Thoracic aorta (tissue), 2 donors: ENCODE measurements at places on chromosomes 7 and 10. TPM values are rescaled to one million over a fixed set of nuclear protein-coding genes. Genes with fewer than 3 reads are reported as not detected.

The MGAM2 gene
- total RNA-seq: 0.54 TPM

The GNA12 gene
- total RNA-seq: 27.6 TPM

The SEMA4G gene
- total RNA-seq: 3.5 TPM

The CTAGE4 gene
- total RNA-seq: 5.8 TPM

The ACTR3C gene
- total RNA-seq: 6.4 TPM

The FASTK gene
- 110 TPM for total RNA-seq

The GPC2 gene
- total RNA-seq: 1.8 TPM

The FFAR4 gene
- not detected for total RNA-seq

The COL28A1 gene
- 3.0 TPM for total RNA-seq

The NAT16 gene
- total RNA-seq: not detected

The CLDN4 gene
- total RNA-seq: not detected

The GRM3 gene
- total RNA-seq: not detected

The HECW1 gene
- total RNA-seq: 2.3 TPM

DNA sequence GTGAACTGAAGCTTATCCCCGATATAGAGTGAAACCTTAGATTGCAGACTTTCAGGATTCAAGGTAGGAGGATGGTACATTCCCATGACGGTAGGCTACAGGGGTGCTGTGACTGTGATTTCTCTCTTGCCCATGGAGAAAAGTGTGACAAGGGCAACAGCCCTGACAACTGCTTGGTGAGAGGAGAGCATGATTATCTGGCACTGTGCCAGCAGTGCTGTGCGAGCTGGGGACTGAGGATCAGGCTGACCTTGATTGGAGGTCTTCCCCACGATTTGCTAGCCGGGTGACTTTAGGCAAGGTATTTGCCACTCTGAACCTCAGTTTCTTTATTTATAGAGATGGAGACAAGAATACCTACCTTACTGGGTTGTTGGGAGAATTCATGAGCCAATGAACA is 229.5 kb downstream of the PTEN start:
- no peak overlapping the region for H3K4me3 ChIP-seq
- H3K36me3 ChIP-seq: no peaks in the 10 kb centered on the region
- H3K27ac ChIP-seq: no peak overlapping the region
- H3K4me1 ChIP-seq: peaks cover 6% of the 10 kb centered on the region
- no peaks in the 10 kb centered on the region for H3K27me3 ChIP-seq
- no peak for DNase-seq

- H3K27me3 ChIP-seq: no peaks in the 10 kb centered on the region
- H3K4me1 ChIP-seq: no peaks in the 10 kb centered on the region
- H3K27ac ChIP-seq: no peak overlapping the region
- no peak for DNase-seq
Observed at GRCh38 chr10:62993121-62993520, 140.0 kb upstream of the NRBF2 start.

DNA sequence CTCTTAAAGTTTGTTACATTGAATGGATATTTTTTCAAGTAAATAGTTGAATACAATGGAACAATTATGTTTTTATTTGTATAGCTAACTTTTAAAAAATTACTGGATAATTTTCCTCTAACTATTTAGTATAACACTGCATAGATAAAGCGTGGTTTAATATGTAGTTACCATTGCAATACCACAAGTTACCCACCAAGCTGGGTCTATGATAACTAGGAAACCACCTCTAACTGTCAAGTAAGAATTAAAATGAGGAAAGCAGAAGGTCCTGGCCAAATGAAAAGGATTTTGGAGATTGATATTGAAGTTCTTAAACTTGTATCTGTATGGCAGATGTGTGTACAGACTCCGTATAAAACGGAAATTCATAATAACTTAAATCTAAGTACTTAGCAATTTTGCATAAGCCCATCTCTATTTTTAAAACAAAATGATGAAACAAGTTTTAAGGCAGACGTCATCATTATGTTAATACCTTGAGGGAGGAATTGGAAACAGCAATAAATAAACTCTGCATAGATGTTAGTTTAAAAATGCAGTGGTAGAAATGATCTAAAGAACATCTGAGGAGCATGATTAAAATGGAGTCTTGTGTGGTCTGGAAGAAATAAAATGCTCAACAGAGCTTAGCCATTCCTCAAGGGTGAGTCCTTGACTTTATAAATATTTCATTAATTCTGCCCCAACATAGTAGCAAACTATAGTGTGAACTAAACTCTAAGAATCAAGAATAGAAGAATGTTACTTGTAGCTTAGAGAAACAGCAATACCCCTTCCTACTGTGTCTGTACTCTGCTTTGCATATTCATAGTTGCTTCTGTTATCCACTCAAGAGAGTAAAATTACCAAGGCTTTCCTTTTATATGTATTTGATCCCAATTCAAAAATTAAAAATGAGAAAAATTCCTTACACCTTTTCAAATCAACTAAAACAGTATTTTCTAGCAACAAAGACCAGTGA is 206.4 kb upstream of the FERD3L start:
- H3K36me3 ChIP-seq: no peaks in the 10 kb centered on the region
- no peak for DNase-seq
- no peaks in the 10 kb centered on the region for H3K27me3 ChIP-seq
- H3K4me1 ChIP-seq: no peaks in the 10 kb centered on the region

GRCh38 chr10:112904000-112904399 is 46.0 kb upstream of the TCF7L2 start:
- H3K27me3 ChIP-seq: no peaks in the 10 kb centered on the region
- no peaks in the 10 kb centered on the region for H3K36me3 ChIP-seq
- no peak for DNase-seq
- H3K4me3 ChIP-seq: no peak overlapping the region
- no peak overlapping the region for H3K27ac ChIP-seq

DNA sequence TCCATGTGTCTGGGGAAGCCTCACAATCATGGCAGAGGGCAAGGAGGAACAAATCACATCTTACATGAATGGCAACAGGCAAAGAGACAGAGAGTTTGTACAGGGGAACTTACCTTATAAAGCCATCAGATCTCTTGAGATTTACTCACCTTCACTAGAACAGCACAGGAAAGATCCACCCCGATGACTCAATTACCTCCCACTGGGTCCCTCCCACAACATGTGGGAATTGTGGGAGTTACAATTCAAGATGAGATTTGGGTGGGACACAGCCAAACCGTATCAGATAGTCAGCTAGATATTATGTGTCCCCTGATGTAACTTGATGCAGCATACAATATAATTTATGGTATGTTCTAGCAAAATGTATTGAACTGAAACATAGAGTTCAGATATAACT is 14.1 kb upstream of the CEP41 start:
- H3K27me3 ChIP-seq: no peaks in the 10 kb centered on the region
- H3K4me1 ChIP-seq: no peaks in the 10 kb centered on the region
- H3K4me3 ChIP-seq: no peak overlapping the region
- H3K36me3 ChIP-seq: no peaks in the 10 kb centered on the region

- H3K4me1 ChIP-seq: no peaks in the 10 kb centered on the region
- no peaks in the 10 kb centered on the region for H3K27me3 ChIP-seq
- no peaks in the 10 kb centered on the region for H3K36me3 ChIP-seq
- no peak overlapping the region for H3K27ac ChIP-seq
- no peak overlapping the region for H3K4me3 ChIP-seq
Observed at GRCh38 chr7:8442051-8442813, 8.8 kb downstream of the NXPH1 start.

- H3K4me1 ChIP-seq: no peaks in the 10 kb centered on the region
- H3K4me3 ChIP-seq: no peak overlapping the region
- H3K27me3 ChIP-seq: no peaks in the 10 kb centered on the region
- no peak overlapping the region for H3K27ac ChIP-seq
- no peaks in the 10 kb centered on the region for H3K36me3 ChIP-seq
- DNase-seq: no peak
Observed at GRCh38 chr7:17380736-17381662, 82.5 kb downstream of the AHR start.

DNA sequence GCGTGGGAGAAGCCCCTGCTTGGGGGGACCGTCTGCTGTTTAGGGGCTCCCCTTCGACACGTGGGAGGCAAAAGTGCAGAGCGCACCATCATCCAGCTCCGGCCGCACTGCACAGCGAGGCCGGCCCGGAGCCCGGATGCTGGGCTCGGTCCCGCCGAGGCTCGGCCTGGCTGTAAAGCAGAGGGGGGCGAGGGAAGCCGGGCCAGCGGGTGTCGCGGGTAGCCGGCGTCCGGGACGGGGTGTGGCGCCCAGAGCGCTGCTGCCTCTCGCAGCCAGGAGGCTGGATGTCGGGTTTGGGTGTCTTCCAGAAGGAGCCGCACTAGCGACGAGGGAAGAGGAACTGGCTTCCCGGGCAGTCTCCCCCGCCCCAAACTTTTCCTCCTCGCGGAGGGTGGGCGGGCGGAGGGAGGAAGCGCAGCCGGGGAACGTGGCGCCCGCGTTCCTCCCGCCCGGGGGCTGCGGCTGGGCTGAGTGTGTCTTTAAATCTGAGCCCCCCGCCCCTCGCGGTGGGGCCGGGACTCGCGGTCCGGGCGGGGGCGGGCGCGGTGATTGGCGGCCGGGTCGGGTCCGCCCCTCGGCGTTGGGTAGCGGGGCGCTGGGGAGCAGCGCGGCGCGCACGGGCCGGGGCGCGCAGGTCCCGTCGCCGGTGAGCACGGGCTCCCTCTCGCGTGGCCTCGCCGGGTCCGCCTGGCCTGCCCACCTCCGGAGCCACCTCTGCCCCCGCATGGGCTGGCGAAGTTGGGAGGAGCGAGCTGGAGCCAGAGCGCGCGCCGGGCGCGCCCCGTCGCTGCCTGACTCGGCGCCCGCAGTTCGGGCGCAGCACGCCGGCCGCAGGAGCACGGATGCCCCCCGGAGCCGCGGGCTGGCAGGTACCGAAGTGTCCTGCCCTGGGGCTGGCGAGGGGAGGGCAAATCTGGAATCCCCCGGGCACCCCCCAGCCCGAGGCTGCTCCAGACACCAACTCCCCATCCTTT is at the start of gene PALD1:
Gene PALD1, plus strand, starts transcription at position 577 of the 974 bp plus-strand sequence. CDS start 47,185 bp downstream, outside the sequence.
- peak within 1 kb of the TSS; percentile 50 for H3K27ac ChIP-seq
- H3K4me1 ChIP-seq: peaks cover 33% of the 10 kb centered on the region
- no peaks in the 10 kb centered on the region for H3K36me3 ChIP-seq

- no peak overlapping the region for H3K27ac ChIP-seq
- no peaks in the 10 kb centered on the region for H3K4me1 ChIP-seq
- no peaks in the 10 kb centered on the region for H3K36me3 ChIP-seq
- no peak overlapping the region for H3K4me3 ChIP-seq
- no peaks in the 10 kb centered on the region for H3K27me3 ChIP-seq
- DNase-seq: no peak
Observed at GRCh38 chr10:76155961-76156360, 724.5 kb downstream of the LRMDA start.

DNA sequence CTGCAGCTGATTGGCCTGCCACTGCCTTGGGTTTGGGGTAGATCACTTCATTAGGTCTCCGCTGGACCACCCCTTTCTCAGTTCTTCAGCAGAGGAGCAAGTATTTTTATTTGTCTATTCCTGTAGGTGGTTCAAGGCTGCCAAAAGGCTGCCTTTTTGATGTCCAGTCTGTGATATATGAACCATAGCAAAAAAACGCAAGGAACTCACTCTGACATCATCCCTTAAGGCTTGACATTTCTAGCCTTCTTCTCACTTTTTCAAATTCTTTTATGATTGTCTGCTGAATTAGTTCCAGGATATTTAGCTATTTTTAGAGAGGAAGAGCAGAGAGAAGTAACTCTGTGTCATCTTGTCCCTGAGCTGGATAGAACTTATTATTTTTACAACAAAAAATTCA is 269.2 kb downstream of the BAMBI start:
- no peak overlapping the region for H3K27ac ChIP-seq
- H3K36me3 ChIP-seq: no peaks in the 10 kb centered on the region
- H3K4me1 ChIP-seq: peaks cover 3% of the 10 kb centered on the region
- no peaks in the 10 kb centered on the region for H3K27me3 ChIP-seq
- no peak overlapping the region for H3K4me3 ChIP-seq

DNA sequence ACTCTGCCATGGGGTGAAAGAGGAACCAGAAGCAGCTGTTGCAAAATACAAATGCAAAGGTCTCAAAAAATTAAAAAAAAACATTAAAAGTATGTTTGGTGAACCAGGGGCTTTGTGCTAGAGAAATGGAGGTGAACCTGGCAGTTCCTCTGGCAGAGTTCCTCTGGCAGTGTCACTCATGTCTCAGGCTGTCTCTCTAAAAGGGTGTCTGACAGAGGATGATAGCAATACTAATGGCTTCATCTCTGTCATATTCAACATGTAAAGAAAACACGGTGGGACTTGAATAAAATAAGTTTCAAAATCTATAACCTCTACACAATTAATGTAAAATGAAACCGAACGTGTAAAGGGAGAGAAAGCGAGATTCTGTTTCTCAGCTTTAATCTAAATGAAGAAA is 375.7 kb upstream of the VWC2 start:
- no peak overlapping the region for H3K4me3 ChIP-seq
- DNase-seq: no peak
- H3K27me3 ChIP-seq: no peaks in the 10 kb centered on the region
- H3K4me1 ChIP-seq: no peaks in the 10 kb centered on the region
- no peak overlapping the region for H3K27ac ChIP-seq

- H3K27ac ChIP-seq: no peak overlapping the region
- H3K27me3 ChIP-seq: no peaks in the 10 kb centered on the region
- H3K36me3 ChIP-seq: no peaks in the 10 kb centered on the region
- H3K4me1 ChIP-seq: peaks cover 11% of the 10 kb centered on the region
- H3K4me3 ChIP-seq: no peak overlapping the region
Observed at GRCh38 chr7:155007947-155008346, 5.0 kb upstream of the PAXIP1 start.

GRCh38 chr7:81684514-81685269 is 85.2 kb downstream of the HGF start:
- peak; percentile 96 for DNase-seq
- H3K27me3 ChIP-seq: no peaks in the 10 kb centered on the region
- H3K27ac ChIP-seq: no peak overlapping the region
- no peaks in the 10 kb centered on the region for H3K36me3 ChIP-seq
- H3K4me3 ChIP-seq: no peak overlapping the region

DNA sequence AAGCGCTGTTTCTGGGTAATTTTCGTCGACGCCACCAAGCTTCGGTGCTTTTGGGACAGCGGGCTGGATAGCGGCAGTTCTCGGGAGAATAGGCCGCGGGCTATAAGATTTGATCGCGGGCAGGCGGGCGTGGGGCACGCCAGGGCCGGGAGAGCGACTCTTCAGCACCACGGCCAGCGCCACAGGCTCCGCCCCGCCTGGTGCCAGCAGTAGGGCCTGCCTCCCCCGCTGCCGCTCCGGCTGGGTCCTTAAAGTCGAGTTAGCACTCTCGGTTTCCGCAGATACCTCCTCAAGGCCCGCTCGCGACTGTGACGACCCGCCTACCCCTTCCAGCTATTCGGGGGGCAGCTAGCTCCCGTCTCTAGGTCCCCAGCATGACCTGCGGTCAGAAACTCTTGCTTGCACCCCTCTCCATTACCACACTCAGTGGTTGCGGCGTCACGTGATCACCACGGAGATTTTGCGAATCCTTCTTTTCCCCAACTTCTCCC is 9.4 kb downstream of the NXPH1 start:
- DNase-seq: no peak
- no peaks in the 10 kb centered on the region for H3K4me1 ChIP-seq
- H3K27ac ChIP-seq: no peak overlapping the region
- H3K36me3 ChIP-seq: no peaks in the 10 kb centered on the region

- H3K4me1 ChIP-seq: no peaks in the 10 kb centered on the region
- no peak overlapping the region for H3K27ac ChIP-seq
- H3K27me3 ChIP-seq: no peaks in the 10 kb centered on the region
- peaks cover 3% of the 10 kb centered on the region for H3K36me3 ChIP-seq
Observed at GRCh38 chr7:4233146-4233545, 448.9 kb upstream of the FOXK1 start.
